ENCODE measurements at places on chromosomes 7 and 10.

GRCh38 chr10:28111712-28112111 lies 112.8 kb upstream of the ODAD2 start:
- DNase-seq = no peak

GRCh38 chr7:132286836-132287235 lies 289.4 kb downstream of the PLXNA4 start:
- DNase-seq = no peak

- DNase-seq = peak; percentile 80
These were observed at the start of gene RGS10 for GRCh38 chr10:119542357-119542987. Gene RGS10 (minus strand): TSS chr10:119542719. CDS start chr10:119542638, 81 bp downstream.

DNA sequence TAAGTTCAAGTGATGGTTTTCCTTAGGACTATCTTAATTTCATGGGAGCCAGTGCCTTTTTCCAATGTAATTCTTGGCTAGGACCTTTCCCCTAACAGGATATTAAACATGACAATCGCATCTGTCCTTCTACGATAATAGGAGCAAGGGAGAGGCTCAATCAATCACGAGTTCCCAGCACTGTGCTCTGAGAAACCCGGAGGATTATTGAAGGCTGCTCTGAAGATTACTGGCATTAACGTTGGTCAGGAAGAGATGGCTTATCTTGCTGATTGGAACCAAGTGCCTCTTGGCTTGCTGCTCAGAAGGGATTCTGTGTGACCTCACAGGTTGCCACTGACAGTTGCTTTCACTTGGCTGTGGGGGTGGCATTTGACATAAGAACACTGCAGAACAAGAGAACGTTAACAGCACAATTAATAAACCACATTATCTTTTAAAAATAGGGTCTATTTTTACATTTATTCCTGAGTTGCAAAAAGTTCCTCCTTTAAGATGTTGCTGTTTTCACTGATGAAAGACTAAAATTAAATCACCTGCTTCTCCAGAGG lies 252.1 kb upstream of the TAC1 start:
- DNase-seq = no peak

- no peak for DNase-seq
These were observed 253.4 kb downstream of the TRIL start for GRCh38 chr7:28704706-28705105.

DNA sequence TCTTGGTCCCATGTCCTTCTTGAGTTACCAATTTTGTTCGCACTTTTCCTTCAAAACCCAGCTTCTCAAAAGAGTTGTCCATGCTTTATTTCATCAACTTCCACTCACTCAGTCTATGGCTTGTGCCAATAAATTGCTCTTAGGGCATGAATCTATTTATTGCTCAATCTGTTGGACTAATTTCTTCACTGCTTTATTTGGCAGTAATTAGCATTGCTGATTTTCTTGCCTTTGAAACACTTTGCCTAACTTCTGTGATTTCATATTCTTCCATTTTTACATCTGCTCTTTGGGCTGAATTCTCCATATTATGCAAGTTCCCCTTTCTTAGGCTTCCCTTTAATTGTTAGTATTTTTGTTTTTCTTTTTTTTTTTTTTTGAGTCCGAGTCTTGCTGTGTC lies 16.8 kb downstream of the DLD start:
- no peak for DNase-seq

DNA sequence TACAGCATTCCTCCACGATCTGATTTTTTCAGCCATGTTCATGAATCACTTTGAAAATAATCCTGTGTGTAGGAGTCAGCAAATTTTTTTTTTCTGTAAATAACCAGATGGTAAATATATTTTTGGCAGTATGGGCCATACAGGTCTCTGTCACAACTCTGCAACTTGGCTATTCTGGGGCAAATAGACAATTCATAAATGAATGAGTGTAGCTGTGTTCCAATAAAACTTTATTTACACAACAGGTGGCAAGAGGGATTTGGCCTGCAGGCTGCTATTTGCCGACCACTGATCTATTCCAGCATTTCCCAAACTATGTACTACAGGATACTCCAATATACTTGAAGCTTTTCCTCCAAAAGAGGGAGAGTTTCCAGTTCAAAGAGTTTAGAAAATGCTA lies 78.7 kb upstream of the SVIL start:
- DNase-seq = no peak

DNA sequence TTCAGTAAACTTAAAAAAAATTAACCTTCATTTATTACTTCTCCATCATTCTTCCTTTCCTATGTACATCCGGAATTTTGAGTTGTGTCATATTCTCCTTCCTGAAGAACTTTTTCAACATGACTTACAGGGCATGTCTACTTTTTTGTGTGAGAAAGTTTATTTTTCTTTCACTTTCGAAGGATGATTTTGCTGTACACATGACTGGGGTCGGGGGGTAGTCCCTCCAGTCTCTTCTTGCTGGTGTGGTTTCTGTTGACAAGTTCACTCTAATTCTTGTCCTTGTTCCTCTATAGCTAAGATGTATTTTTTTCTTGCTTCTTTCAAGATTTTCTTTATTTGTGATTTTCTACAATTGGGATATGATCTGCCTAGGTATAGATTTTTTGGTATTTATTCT lies 55.8 kb downstream of the INPP5A start:
- no peak for DNase-seq

DNA sequence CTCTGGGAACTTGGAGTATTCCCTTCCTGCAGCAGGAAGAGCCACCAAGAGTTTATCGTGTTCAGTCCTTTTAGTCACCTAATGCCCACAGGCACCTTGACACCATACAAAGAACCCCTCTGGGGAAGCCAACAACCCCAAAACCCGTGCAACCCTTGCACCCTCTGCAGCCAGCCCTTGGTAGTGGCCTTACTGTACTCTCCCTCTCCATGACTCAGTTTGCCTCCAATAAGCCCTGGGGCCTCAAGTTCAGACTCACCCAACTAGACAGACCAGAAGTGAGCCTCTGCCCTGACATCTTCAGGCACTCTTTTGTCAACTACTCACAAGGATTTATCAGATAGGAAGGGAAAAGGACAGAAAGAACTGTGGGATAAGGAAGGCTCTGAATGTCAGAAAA lies 30.9 kb downstream of the KCNMA1 start:
- no peak for DNase-seq

DNA sequence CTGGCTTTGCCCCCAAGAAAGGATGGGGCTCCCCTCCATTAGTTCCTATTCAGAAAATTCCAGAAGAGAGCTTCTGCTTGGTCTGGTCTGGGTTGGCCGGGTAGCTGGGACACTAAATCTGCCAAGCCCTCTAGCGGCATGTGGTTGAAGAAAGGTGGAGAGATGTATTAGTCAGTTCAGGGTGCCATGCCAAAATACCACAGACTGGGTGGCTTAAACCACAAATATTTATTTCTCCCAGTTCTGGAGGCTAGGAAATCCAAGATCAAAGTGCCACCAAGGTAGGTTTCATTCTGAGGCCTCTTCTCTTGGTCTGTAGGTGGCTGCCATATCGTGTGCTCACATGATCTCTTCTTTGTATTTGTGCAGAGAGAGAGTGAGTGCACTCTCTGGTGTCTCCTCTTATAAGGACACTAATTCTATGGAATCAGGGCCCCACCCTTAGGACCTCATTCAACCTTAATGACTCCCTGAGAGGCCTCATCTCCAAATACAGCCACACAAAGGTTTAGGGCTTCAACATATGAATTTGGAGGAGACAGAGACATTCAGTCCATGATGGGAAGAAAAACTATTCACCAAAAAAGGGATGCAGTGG lies 38.7 kb upstream of the MTPAP start:
- no peak for DNase-seq

- DNase-seq = no peak
These were observed 42.8 kb downstream of the TBXAS1 start for GRCh38 chr7:139871820-139872219.

Measured in NCI-H69 (cell line).